Glomerular endothelial cell (primary cell): ENCODE measurements at places on chromosomes 3 and 15. TPM values are rescaled to one million over a fixed set of nuclear protein-coding genes. Genes with fewer than 3 reads are reported as not detected.

DNA sequence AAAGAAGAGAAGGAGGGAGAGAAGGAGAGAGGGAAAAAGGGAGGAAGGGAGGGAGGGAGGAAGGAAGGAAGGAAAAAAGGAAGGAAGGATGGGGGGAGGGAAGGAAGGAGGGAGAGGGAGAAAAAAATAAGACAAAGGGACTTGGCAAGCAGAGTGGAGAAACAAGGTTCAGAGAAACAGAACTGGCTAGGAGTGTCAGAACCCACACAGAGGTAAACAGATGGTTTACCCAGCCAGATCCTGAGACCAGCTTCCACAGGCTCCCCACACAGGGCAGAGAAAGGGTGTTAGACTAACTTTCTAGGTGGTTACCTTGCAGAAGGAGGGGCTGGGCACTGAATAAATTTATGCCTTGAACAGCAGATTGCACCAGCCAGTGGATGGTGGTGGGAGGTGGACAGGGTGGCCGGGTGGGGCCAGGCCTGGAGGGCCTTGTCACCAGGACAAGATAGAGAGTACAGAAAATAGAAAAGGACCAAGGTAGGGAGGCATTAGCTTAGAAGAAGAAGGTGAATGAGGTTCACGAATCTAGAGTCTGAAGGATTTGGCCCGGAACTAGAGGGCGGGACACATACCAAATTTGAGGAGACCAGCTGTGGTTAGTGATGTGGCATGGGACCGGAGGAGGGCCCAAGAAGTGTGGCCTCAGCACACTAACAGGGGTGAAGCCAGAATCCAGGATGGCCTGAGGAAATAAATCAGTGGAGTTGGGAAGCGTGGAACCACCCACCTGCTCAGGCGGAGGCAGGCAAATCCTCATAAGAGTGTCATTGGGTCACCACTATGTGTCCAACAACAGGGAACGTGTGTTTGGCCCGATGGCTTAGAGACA is 1.2 kb upstream of the TM4SF1 start:
- DNase-seq, result no peak

GRCh38 chr15:91237445-91237844 is 137.4 kb downstream of the SV2B start:
- DNase-seq, result no peak

DNA sequence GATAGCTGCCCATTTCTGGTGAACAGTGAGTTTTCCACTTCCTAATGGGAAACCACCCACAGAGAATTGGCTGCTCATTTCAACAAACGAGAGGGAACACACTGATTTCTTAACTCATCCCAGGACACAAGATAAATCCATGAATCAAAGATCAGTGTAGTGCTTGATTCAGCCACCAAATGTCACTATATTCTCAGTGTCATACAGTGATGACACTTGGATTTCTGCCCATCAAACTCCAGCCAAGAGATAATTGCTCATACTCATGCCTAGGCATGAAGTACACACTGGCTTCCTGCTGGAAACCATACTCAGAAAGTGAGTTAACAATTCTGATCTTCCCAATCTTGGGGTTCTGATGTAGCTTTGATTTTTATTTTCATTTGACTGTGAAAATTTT is 35.4 kb upstream of the GRM7 start:
- DNase-seq, result no peak

C15orf62 gene
- total RNA-seq, result not detected in 2 replicates

NEO1 gene
- 2.2 and 2.7 TPM in 2 replicates for total RNA-seq
